ENCODE measurements at places on chromosomes 16 and 17.

GRCh38 chr17:66711881-66712321 lies 123.0 kb upstream of the CACNG5 start:
- no peak for DNase-seq

DNA sequence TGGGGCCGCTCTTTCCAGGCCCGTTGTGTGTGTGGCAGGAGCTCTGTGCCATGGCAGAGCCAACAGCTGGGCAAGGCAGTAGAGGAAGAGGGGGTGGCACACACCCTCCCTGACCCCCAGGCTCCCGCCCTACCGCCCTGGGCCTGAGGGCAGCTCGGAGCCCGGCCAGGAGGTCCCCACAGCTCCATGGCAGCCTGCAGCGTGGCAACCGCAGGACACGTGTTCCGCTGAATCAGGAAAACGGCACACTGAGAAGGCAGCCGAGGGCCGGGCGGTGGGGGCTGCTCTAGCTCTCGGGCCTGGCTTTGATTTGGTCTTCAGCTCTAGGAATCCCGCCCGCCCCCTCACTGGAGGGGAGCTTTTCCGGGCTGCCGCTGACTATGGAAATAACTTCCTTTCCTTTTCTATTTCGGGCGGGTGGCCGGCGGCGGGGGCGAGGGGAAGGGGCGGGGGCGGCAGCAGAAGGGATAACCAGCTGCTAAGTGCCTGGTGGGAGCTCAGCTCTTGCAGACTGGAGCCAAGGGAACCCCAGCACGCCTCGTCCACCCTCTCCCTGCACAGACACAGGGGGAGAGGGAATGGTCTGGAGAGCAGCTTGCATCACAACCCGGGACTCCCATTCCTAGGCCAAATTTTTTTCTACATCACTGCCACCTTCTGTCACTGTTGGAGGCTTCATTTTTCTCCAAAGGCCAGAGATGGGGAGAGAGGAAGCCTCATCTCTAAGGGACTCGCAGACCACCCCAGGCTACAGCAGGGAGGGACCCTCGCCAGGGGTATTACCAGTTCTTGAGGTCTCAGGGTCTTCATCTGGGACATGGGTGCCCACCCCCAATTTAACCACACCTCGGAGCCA lies 24.8 kb upstream of the MRPS23 start:
- no peak for DNase-seq

GRCh38 chr17:80588702-80589383 lies 44.2 kb downstream of the RPTOR start:
- no peak for DNase-seq

DNA sequence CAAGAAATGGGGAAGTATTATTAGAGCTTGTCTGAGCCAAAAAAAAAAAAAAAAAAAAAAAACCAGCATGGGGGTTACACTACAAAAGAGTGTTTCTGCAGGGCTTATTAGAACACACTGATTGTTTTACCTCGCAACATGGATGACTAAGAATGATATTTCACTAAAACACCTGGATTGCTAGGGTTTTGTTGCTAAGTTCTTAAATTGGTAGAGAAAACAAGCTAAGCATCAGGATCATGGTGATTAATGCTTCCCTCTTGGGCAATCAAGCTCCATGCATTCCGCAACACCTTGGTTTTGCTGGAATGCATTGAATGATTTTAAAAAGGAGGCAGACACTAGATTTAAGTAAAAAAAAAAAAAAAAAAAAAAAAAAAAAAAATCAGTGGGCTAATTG lies 931.4 kb upstream of the CDH8 start:
- DNase-seq, result no peak

GRCh38 chr17:83089328-83090132 lies 10.1 kb downstream of the METRNL start:
- DNase-seq, result no peak

- DNase-seq, result no peak
Observed at GRCh38 chr17:40374821-40375498, 10.4 kb upstream of the GJD3 start.

DNA sequence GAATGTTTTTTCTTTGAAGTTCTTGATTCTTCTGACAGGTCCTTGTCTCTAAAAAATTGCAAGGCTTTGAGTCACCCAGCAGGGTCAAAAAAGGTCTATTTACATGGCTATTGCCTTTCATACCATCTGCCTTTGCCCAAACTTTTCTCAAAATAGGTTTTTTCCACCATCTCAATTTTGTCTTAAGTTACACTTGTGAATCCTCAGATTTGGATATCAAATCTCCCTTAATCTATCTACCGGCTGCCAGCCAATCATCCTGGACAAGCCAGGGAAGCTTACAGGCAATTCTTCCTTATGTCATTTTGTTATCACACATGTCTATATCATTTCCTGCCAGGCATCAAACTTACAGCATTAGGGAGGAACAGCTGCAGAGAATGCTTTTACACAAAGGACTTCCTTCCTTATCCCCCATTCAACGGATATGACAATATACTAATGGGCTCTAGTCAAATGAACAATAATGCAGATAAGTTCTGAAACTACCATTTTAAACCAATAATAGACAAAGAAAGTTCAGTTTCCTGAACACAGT lies 104.1 kb upstream of the CORO6 start:
- no peak for DNase-seq

GRCh38 chr16:4792951-4793513 lies 2.1 kb upstream of the SMIM22 start:
- DNase-seq, result no peak

All from NCI-H2107 (cell line).